ENCODE measurements at places on chromosomes 4 and X.

- DNase-seq = no peak
These were observed 4.2 kb downstream of the SLC30A9 start for GRCh38 chr4:41994461-41994985.

GRCh38 chr4:101155945-101156344 lies 191.4 kb downstream of the PPP3CA start:
- no peak for DNase-seq

DNA sequence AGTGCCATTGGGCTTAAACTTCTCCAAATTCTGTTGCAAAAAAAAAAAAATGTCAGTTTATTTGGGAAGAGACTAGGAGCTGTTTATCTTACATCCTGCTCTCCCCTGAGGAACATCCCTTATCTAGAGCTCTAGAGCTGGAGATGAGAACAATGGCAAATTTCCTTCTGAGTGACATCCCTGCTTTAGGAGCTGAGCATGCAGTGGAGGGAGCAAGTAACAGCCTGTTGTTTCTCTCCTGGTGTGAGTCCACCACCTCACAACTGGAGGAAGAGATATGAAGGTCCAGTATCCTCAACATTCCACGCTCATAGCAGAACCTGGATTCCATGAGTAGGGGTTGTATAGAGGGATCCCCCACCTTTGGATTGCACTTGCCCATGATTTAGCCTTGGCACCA lies 676.4 kb downstream of the PCDH18 start:
- no peak for DNase-seq

GRCh38 chr4:105279314-105279713 lies 132.6 kb downstream of the TET2 start:
- no peak for DNase-seq

DNA sequence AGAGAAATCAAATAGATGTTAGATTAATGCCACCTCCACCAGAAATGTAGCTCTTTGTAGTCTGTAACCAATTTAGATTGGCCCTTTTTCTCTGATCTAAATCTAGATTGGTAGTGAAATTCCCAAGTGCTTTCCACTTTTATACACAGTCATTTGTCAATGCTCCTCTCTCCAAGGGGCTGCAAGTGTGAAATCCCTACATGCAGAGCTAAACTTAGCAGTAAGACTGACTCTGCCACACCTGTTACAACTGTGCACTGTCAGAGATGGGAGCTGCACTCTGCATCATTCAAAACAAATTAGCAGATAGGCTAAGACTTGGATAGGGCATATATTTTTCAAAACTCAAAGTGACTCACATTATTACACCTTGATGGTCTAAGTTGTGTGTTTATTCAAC lies 9.1 kb downstream of the SERTM2 start:
- no peak for DNase-seq

DNA sequence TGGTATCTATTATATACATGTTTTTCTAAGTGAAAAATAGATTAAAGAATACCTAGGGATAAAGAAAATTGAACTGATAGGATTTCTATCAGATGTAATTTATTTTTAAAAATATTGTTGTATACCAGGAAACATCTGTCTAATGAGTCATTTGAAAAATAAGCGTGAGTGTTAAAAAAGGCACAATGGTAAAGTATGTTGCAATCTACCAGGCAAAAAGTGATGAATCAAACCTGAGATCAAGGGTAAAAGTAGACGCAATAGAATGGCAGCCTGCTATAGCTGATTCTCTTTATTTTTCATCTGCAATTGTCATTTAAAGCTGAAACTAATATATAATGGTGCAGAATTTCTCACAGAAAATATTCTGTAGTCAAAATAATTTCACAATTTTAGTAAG lies 1119.6 kb downstream of the PCDH18 start:
- DNase-seq = no peak

DNA sequence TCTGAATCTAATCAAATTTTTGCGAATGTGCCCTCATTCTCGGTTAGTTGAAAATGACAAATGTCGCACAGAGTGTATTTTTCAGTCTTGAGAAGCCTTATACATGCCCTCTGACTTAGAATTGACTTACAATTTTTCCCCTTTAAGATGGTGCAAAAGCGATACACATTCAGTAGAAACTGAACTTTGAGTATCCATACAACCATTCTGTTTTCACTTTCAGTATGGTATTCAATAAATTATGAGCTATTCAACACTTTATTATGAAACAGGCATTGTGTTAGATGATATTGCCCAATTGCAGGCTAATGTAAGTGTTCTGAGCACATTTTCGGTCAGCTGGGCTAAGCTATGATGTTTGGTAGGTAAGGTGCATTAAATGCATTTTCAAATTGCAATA lies 43.4 kb downstream of the SLC9A7 start:
- DNase-seq = no peak

GRCh38 chr4:8917321-8917811 lies 45.7 kb upstream of the HMX1 start:
- peak; percentile 12 for DNase-seq

DNA sequence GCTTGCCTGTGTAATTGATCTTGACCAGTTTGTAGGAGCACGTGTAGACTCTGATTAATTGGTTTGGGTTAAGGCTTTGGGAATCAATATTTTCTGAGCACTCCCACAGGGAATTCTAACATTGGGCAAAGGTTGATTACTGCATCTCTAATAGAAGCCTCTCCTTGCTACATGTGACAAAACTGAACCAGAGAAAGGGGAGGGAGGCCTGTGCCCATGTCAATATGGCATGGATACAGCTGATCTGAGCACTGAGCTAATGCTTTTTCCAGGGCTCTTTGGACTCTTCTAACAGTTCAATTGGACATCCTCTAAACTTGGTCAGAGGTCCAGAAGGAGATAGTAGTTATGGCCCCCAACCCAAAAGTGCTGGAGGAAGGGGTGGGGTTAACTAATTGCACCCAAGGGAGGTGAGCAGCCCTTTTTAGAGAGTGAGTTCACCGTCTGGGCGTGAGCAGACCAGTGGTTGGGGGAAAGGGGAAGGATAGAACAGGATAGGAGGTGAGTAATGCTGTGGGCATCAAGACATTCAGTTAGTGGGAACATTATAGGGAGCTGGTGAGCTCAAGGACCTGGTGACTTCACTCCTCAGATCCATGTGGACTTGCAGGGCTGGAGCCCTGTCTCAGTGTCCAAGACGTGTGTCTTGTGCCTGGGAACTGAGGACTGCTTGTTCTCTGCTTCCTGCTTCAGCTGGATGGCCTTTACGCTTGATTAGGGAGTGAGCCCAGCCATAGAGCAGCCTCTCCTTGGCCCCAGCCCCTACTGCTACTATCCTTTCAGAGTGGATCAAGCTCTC lies 22.8 kb downstream of the MSN start:
- DNase-seq = no peak

DNA sequence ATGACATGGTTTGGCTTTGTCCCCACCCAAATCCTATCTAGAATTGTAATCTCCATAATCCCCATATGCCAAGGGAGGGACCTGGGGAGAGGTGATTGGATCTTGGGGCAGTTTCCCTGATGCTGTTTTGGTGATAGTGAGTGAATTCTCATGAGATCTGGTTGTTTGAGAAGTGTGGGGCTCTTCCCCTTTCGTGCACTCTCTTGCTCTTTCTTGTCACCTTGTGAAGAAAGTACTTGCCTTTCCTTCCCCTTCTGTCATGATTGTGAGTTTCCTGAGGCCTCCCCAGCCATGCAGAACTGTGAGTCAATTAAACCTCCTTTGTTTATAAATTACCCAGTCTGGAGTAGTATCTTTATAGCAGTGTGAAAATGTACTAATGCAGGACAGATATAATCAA lies 36.4 kb upstream of the FREM3 start:
- no peak for DNase-seq

GRCh38 chrX:128698573-128699181 lies 646.5 kb upstream of the ACTRT1 start:
- DNase-seq = no peak

- DNase-seq = no peak
These were observed 38.6 kb upstream of the ATP6AP2 start for GRCh38 chrX:40542208-40542607.

- no peak for DNase-seq
These were observed 292.8 kb upstream of the BOD1L1 start for GRCh38 chr4:13920111-13920875.

DNA sequence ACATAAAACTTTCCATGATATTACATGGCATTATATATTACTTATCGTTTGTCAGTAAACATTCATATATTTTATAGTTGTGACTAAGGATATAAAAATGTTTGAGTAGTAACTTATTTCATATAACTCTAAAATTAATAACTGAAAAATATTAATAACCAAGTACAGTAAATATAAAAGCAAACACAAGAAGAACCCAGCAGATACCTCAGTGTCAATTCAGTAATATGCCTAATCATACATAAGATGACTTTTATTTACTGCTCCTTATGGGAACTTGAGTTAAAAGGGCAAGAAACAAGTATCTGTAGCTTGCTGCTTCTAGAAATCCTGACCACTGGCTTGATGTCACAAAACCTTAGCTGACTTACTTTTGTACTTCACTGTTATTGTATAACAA lies 28.4 kb upstream of the MAPK10 start:
- DNase-seq = no peak

DNA sequence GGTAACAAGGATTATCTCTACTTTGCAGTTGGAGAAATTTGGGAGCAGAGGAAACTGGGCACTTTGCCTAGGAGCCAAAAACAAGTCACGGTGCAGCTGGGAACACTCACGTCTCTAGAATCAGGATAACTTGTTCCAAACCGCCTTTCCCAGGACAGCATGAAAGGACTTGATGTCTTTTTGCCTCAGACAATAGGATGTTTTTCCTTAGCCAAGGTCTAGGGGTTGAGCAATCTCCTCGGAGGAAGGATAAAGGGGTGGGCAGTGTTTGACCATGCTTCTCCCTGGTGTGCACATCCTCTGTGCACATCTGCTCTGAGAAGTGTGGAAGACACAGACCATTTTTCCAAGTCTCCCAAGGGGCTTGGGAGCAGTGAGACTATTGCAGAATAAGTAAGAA lies 1.7 kb upstream of the SPARCL1 start:
- peak; percentile 47 for DNase-seq

- peak; percentile 69 for DNase-seq
These were observed 102.0 kb downstream of the RTL5 start for GRCh38 chrX:72029483-72030411.

- no peak for DNase-seq
These were observed 122.6 kb upstream of the CXorf66 start for GRCh38 chrX:140087875-140088274.
